Iris pigment epithelial cell (primary cell): ENCODE measurements at places on chromosomes 2 and 18.

- no peak for DNase-seq
Observed at GRCh38 chr18:57984490-57985115, 59.4 kb upstream of the NEDD4L start.

DNA sequence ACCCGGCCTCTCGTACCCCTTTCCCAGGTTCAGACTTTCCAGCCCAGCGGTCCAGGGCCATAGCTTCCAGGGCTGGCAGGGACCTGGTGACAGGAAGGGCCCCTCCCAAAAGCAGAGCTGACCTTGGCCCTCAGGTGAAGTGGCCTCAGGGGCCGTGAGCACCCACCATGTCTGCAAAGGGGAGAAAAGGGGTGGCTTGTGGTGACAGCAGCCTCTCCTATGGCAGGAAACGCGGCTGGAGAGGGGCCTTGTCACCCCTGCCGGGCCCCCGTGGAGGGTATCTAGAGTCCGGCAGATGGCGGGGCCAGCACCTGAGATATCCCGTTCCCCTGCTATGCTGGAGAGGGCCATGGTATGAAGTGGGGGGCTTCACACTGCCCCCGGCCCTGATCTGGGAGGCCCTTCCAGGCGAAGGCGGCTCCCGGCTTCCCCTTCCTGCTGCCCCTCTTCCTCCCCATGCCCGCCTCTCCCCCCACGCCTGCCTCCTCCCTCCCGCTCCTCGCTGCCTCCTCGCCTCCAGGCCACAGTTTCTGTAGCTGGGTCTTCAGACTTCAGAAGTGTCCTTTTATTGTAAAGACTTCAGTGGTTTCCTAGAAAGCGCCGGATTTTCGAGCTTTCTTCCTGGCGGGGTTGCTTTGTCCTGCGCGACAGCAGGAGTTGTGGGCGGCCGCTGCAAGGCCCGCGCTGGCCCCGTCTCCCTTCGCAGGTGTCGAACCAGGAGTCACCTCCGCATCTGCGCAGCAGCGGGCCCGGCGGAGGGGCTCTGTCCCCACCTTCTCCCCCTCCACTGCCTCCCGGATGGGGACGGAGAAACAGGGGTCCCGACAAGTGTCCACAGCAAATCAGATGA is 240.5 kb upstream of the MYT1L start:
- DNase-seq: no peak

GRCh38 chr2:231810905-231811304 is 24.7 kb downstream of the COPS7B start:
- peak; percentile 82 for DNase-seq

DNA sequence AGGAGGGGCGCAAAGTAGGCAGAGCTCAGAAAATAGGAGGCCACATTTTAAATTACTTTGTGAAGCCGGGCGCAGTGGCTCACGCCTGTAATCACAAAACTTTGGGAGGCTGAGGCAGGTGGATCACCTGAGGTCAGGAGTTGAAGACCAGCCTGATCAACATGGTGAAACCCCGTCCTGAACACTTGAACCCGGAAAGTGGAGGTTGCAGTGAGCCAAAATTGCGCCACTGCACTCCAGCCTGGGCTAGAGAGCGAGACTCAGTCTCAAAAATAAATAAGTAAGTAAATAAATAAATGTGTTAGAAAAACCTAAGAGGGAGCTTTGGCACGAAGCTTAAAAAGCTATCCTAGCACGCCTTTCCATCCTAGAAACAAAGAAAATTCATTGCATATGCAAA is 105.5 kb downstream of the TFCP2L1 start:
- DNase-seq: no peak

GRCh38 chr18:25262920-25263319 is 89.0 kb downstream of the ZNF521 start:
- peak; percentile 4 for DNase-seq

GRCh38 chr2:226508683-226509082 is 290.9 kb downstream of the IRS1 start:
- DNase-seq: peak; percentile 23

DNA sequence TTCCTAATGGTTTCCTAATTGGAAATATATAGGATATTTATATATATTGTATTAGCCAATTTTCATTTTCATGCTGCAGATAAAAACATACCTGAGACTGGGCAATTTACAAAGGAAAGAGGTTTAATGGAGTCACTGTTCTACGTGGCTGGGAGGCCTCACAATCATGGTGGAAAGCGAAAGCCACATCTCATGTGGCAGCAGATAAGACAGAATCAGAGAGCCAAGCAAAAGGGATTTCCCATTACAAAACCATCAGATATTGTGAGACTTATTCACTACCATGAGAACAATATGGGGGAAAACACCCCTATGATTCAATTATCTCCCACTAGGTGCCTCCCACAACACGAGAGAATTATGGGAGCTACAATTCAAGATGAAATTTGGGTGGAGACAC is 242.5 kb upstream of the NETO1 start:
- DNase-seq: no peak
